ENCODE measurements at places on chromosomes 5 and 9.

DNA sequence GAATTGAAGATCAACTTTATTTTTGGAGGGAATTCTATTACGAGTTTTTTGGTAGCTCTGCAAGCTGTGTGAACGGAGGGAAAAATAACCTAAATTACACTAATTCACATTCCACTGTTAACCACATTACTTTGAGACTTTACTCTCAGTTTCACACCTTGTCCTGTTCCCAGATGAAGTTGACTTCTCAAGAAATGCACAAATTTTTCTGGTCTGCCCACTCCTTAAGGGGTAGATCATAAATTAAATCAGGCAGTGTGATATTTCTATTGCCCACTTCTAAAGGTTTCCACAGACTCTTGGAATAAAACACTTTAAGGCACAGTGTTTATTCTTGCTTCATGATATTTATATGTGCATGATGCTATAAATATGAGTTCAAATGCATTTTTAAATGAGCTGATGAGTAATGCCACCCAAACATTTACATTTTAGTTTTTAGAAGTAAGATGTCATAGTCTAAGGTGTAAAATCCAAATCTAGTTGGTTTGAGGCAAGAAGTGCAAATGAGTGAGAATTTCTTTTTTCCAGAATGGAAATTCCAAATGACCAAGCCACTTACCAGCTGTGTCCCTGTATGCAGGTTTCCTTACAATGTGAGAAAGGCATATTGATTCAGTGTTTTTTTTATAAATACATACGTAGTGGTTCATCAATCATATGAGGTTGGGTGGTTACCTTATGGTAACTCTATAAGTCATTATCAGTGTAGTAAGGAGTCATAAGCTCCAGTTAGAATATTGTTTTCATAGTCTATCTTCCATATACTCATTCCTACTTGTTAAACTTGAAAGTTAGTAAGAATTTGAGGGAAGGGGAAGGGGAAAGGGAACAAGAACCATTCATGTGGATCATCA is 437.7 kb upstream of the MEF2C start:
- DNase-seq = no peak

GRCh38 chr9:109861499-109861898 is 81.5 kb downstream of the PALM2AKAP2 start:
- DNase-seq = no peak

- DNase-seq = no peak
Measured at GRCh38 chr5:5014586-5015235, 125.4 kb upstream of the ADAMTS16 start.

- DNase-seq = no peak
Measured at GRCh38 chr9:69141851-69142250, 32.2 kb upstream of the TJP2 start.

- no peak for DNase-seq
Measured at GRCh38 chr5:82115858-82116257, 144.0 kb downstream of the ATG10 start.

- DNase-seq = no peak
Measured at GRCh38 chr9:118686959-118687358, 682.3 kb downstream of the BRINP1 start.

DNA sequence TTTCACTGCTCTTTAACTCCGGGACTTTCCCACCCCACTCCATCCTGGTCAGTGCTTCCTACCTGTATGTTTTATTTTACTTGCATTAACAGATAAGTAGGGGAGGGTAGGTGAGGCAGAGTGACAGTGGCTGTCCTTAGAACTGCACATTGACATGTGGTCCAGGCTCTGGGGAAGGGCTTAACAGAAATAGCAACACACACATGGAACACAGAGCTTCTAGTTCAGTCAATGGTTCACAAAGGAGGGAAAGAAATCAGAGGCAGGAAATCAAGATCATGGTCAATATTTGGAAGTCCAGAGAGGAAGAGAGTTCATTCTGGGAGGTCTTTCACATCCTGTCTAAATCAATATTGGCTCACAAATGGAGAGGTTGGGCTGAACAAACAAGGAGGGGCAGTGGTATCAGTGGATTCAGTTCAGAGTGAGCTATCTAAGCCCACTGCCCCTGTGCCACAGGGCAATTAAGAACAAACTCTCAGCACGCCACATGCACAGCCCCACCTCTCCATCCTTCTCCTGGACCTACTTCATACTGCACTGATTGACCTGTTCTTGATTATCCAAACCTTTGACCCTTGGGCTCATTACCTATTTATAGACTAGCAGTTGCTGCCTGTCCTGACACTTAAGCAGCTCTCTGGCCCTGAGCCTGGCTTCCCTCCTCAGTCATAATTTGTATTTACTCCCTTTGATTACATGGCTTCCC is 6.2 kb upstream of the VPS13A start:
- no peak for DNase-seq

DNA sequence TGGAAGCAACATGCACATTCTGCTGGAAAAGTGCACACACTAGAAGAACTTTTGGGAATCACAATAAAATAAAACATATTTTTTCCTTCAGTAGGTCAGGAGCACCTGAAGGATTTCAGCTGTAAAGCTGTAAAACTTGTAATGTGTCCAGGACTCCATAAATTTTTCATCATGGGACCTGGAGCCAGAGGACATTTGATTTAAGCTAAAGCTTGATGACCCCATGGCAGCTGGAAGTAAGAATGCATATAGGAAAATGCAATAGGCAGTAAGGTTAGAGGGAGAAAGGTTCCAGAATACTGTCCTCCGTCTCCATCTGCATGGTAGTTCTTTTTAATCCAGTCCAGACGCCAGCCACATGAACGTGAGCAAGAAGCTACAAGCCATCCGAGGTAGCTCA is 166.0 kb downstream of the ADAMTSL1 start:
- no peak for DNase-seq

DNA sequence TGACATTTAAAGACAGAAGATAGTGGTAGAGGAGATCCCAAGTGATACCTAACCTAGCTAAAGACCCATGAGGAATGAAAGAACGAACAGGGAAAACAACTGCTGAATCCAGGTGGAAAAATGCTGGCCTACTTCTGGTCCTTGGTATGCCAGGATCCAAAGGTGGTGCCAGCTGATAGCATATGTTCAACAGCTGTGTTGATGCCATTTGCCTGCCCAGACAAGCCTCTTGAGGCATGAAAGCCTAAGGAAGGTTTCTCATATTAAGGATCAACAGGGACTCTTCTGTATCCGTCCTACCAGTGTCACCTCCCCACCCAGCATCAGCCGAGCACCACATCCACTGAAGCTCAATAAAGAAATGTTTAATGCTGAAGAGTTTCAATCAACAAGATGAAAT is 225.7 kb upstream of the DMRT1 start:
- DNase-seq = no peak

GRCh38 chr5:151042453-151043093 is 22.2 kb downstream of the GPX3 start:
- no peak for DNase-seq
